ENCODE measurements at places on chromosomes 5 and 9.

- H3K27me3 ChIP-seq, result peaks cover 3% of the 10 kb centered on the region
- H3K4me3 ChIP-seq, result no peak overlapping the region
- H3K4me1 ChIP-seq, result no peaks in the 10 kb centered on the region
- no peak for DNase-seq
- H3K27ac ChIP-seq, result no peak overlapping the region
- no peaks in the 10 kb centered on the region for H3K36me3 ChIP-seq
Measured at GRCh38 chr9:811106-811531, 30.4 kb upstream of the DMRT1 start.

GRCh38 chr9:135455401-135456030 lies 24.1 kb upstream of the PPP1R26 start:
- H3K27ac ChIP-seq, result no peak overlapping the region
- DNase-seq, result no peak
- no peaks in the 10 kb centered on the region for H3K4me1 ChIP-seq

- H3K4me3 ChIP-seq, result no peak overlapping the region
- H3K27me3 ChIP-seq, result no peaks in the 10 kb centered on the region
- no peaks in the 10 kb centered on the region for H3K4me1 ChIP-seq
- no peak for DNase-seq
Measured at GRCh38 chr9:30771760-30772159, 1612.7 kb upstream of the ACO1 start.

DNA sequence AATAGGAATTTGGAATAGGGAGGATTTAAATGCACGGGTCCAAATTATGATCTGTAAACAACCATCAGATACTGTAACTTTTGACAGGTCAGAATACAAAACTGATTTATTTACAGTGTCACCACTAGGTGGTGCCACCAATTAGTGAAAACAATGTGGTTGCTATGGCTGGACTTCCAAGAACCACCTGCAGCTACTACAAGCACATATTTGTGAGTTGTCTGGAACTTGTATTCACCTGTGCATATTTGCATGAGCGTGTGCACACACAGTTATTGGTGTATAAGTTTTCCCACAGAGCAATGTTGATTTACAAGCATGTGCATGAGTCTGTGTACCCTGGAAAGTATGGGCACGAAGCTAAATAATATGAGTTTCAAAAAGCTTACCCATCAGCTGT lies 3.0 kb upstream of the HRCT1 start:
- H3K27ac ChIP-seq, result no peak overlapping the region
- H3K4me3 ChIP-seq, result no peak overlapping the region
- H3K27me3 ChIP-seq, result no peaks in the 10 kb centered on the region
- peaks cover 23% of the 10 kb centered on the region for H3K4me1 ChIP-seq
- no peaks in the 10 kb centered on the region for H3K36me3 ChIP-seq
- peak; percentile 52 for DNase-seq

GRCh38 chr9:23464275-23464674 lies 361.8 kb downstream of the ELAVL2 start:
- no peaks in the 10 kb centered on the region for H3K4me1 ChIP-seq
- no peak overlapping the region for H3K27ac ChIP-seq
- no peak for DNase-seq
- H3K36me3 ChIP-seq, result no peaks in the 10 kb centered on the region
- no peak overlapping the region for H3K4me3 ChIP-seq

GRCh38 chr9:35736201-35736633 lies 3.8 kb downstream of the CREB3 start:
- DNase-seq, result peak; percentile 76
- H3K4me1 ChIP-seq, result peaks cover 16% of the 10 kb centered on the region
- H3K27ac ChIP-seq, result no peak overlapping the region
- H3K27me3 ChIP-seq, result no peaks in the 10 kb centered on the region
- H3K36me3 ChIP-seq, result peaks cover 9% of the 10 kb centered on the region

- H3K4me3 ChIP-seq, result no peak overlapping the region
- H3K27ac ChIP-seq, result no peak overlapping the region
- H3K36me3 ChIP-seq, result no peaks in the 10 kb centered on the region
- H3K4me1 ChIP-seq, result no peaks in the 10 kb centered on the region
- H3K27me3 ChIP-seq, result no peaks in the 10 kb centered on the region
Measured at GRCh38 chr9:114008667-114009410, 69.3 kb downstream of the AMBP start.

Data from activated naive CD4-positive, alpha-beta T cell treated with anti-CD3 and anti-CD28 coated beads for 36 hours (primary cell).